Central memory CD4-positive, alpha-beta T cell (primary cell): ENCODE measurements at places on chromosomes 7 and 10.

GRCh38 chr10:59872892-59873463, 33.4 kb downstream of the CCDC6 start:
- DNase-seq: no peak

- no peak for DNase-seq
These were observed 40.0 kb upstream of the PTPN12 start for GRCh38 chr7:77497079-77497478.

- no peak for DNase-seq
These were observed 228.7 kb upstream of the CCDC6 start for GRCh38 chr10:60135020-60135419.

DNA sequence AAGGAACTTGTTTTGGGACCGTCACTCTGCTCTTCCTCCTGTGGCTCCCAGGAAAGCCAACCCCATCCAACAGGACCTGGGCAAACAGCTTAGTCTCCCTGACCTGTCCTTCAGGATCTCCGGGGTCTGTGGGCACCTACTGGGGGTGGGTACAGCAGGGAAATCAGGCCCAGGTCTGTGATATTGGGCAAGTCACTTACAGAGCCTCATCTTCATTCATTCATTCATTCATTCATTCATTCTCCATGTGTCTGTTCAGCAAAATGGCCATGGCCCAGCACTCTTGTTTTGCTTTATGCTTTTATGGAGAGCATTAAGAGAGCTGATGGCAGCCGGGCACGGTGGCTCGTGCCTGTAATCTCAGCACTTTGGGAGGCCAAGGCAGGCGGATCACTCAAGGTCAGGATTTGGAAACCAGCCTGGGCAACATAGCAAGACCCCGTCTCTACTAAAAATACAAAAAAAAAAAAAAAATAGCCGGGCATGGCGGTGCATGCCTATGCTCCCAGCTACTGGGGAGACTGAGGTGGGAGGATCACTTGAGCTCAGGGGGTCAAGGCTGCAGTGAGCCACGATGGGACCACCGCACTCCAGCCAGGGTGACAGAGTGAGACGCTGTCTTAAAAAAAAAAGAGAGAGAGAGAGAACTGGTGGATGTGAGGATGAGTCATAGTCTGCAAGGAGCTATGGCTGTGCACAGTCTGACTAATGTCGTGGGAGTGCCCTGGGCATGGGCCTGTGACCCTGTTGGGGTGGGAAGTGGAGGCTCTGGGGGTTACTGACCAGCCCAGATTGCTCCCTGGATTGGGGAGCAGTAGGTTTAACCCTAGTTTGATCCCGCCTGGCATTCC, 54.3 kb downstream of the CLIP2 start:
- DNase-seq: no peak

GRCh38 chr7:73343671-73344380, 15.9 kb downstream of the FKBP6 start:
- DNase-seq: no peak

- DNase-seq: no peak
These were observed 61.2 kb downstream of the KLF6 start for GRCh38 chr10:3723766-3724165.

DNA sequence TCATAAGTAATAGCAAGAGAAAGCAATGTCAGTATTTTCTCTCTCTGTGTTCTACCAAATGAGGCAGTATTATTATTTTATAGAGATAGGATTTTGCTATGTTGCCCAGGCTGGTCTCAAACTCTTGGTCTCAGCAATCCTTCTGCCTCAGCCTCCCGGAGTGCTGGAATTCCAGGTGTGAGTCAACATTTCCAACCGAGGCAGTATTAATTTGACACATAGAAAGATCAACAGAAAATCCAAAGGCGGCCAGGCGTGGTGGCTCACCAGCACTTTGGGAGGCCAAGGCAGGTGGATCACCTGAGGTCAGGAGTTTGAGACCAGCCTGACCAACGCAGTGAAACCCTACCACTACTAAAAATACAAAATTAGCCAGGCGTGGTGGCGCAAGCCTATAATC, 71.8 kb downstream of the SMURF1 start:
- no peak for DNase-seq

DNA sequence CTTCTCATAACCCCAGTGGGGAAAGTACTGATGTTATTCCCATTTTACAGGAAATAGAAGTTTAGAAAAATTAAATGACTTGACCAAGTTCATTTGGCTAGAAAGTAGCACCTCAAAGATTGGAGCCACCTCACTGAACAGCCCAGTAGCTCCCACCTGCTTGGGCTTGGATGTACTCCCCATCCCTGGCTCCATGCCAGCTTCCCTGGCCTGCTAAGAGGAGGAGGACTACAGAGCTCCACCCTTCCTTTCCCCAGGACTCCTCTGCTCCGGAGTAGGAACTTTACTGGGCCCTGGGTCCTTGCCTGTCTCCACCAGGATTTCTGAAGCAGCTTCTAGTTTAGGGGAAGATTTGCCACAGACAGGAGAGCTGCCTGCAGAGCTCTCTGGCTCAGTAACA, 3.1 kb downstream of the HPS6 start:
- no peak for DNase-seq

- no peak for DNase-seq
These were observed 49.2 kb downstream of the SVIL start for GRCh38 chr10:29585488-29585976.

DNA sequence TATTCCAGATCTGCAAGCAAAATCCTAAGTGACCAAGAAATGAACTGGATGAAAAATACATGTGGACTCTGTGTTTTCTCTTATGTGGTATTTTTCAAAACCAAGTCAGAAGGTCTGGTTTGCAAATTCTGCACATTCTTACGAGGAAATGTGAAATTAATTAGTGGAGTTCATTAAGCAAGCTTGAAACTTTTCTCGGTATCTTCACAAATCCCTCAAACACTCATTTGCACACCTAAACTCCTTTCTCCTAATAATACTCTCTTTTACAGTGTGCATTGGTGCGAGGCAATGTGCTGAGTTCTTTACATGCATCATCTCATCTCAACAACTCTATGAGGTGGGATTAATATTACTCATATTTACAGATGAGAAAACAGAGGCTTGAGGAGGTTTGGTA, 82.1 kb downstream of the MTERF1 start:
- DNase-seq: no peak

- no peak for DNase-seq
These were observed 107.4 kb downstream of the SNX13 start for GRCh38 chr7:17832820-17833355.

DNA sequence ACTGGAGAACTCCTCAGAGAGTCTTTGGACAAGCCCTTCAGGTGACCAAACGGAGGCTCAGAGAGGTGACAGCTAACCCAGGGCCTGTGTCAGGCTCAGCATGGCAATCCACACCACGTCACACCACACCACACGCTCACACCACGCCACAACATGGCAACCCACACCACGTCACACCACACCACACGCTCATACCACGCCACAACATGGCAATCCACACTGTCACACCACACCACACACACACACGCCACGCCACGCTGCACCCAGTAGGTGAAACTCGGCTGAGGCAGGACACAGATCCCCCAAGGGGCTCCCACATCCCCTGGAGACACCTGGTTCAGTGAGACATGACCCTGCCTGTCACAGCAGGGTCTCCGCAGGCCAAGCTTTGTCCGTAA, 107.3 kb downstream of the PDGFA start:
- no peak for DNase-seq

- no peak for DNase-seq
These were observed 100.5 kb upstream of the NRP1 start for GRCh38 chr10:33434933-33435332.

DNA sequence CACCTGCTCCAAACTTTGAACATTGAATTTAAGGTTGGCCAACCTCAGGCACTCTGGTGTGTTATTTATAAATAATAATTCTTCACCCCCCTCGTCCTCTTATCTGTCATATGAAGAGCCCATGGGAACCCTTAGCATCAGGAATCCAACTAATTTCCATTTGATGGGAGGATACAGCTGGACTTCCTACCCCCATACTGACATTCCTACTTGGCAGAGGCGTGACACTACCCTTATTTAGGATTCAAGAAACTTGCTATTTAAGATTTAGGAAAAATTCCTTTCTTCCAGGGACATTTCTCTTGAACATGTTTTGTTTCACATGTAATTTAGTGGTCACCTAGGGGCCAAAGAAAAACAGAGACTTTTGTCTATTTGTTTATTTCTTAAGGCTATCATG, 171.9 kb upstream of the NRP1 start:
- no peak for DNase-seq

DNA sequence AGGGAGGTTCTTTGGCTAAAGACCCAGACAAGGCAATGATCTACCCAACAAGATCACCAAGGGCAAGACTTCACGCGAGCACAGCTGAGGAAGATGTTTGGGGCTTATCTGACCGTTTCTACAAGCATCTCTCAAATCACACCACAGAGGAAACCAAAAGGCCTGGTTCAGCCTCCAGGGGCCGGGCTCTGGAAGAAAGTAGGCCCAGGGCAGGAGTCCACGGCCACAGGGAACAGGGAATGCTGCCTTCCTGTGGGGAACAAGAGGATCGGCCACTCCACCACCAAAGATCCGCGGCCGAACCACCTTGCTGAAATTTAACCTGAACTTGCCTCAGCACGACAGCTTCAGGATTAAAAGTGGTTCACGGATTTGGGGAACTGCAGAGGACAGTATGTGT, 332.5 kb downstream of the PTPRN2 start:
- no peak for DNase-seq

GRCh38 chr10:73840056-73840402, 28.6 kb upstream of the NDST2 start:
- no peak for DNase-seq

GRCh38 chr7:47804767-47805545, 143.3 kb downstream of the PKD1L1 start:
- DNase-seq: no peak

DNA sequence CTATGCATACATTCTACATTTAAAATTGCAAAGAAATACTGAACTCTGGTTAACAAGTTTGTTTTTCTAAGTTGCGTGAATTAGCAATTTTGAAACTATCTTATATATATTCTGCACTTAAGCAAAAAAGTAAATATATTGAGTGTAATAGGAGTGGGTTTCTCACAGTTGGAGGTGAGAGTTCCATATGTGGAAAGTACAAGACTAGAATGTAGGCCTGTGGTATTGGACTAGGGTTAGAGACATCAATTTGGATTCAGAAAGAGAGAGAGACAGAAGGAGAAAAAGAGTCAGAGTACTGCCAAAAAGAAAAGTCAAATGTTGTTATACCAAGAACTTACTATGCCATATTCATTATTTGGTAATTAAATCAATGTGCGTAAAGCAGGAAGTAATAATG, 47.3 kb upstream of the ITGB8 start:
- no peak for DNase-seq

- no peak for DNase-seq
These were observed 1397.6 kb downstream of the GATA3 start for GRCh38 chr10:9452056-9452455.

DNA sequence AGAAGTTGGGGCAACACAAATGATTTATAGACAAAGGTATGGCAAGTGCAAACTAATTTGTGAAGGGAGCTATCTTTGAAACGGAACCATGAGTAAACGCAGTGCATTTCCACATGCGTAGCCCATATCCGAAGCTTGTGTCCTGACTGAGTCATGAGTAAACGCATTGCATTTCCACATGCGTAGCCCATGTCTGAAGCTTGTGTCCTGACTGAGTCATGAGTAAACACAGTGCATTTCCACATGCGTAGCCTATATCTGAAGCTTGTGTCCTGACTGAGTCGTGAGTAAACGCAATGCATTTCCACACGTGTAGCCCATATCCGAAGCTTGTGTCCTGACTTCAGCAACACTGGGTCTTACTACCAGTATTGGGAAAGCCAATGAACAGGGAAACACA, 95.0 kb downstream of the CELF2 start:
- DNase-seq: no peak

GRCh38 chr7:111324228-111324627, 233.3 kb downstream of the LRRN3 start:
- no peak for DNase-seq

- DNase-seq: no peak
These were observed 163.1 kb upstream of the NPVF start for GRCh38 chr7:25391295-25391861.

DNA sequence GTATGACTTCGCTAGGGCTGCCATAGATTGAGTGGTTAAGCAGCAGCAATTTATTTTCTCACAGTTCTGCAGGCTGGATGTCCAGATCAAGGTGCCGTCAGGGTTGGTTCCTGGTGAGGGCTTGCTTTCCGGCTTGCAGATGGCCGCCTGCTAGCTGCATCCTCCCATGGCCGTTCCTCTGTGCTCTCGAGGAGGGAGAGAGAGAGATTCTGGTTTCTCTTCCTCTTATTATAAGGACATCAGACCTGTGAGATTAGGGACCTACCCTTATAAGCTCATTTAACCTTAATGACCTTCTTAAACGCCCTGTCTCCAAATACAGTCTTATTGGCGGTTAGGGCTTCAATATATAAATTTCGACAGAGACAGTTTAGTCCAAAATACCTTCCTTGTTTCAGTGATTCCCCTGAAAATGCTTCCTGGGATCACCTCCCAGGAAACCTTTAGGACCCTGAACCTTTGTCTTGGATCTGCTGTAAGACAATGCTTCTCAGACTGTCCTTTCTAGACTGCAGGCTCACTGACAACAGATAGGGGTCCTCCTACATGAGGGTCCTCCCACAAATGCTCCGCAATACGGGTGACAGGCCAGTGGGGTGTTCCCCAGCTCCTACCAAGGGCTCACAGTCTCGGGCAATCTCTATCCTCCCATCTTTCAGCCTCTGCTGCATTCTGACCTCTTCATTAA, 82.5 kb upstream of the BAIAP2L1 start:
- no peak for DNase-seq

GRCh38 chr7:143980746-143981510, 19.2 kb upstream of the OR6B1 start:
- DNase-seq: no peak

DNA sequence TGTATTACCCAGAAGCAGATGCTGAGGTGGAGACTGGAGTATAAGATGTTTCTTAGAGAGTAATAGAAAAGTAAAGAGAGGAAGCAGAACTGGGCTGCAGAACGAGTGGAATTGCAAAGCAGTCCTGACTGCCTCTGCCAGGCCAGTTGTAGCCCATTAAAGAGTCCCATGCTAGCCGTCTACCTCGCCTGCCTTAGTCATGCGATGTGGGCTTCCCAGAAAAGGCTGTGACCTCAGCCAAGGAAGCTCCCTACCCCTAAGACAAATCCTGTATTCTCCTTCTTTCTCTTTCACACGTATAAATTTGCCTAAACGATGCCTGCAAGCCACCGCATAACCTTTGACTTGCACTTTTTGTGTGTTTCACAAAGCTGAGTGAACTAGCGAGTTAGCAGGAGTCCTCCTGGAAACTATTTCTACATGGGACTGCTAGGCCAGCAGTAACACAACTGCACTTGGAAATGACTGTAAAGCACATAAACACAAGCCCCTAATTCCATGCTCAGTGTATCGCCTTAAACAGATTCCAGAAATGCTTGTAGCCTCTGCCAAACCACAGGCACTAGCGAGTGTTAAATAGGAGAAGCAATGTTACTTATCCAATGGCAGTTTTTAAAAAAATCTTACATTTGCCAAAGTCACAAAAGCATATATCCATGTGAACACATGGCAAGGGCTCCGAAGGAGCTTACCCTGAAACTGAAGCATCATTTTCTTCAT, 47.4 kb upstream of the GNAI1 start:
- DNase-seq: no peak
